Daoy (cell line): ENCODE measurements at places on chromosomes 2 and 18. TPM values are rescaled to one million over a fixed set of nuclear protein-coding genes. Genes with fewer than 3 reads are reported as not detected.

Gene RAB31
- 18.2 and 19.3 TPM in 2 replicates for total RNA-seq

Gene GPAT2
- total RNA-seq: 0.06 TPM in 1 of 2 replicates, not detected in the other

Gene KCNJ3
- total RNA-seq: not detected in 2 replicates

- no peak for DNase-seq
Observed at GRCh38 chr18:60966876-60967275, 366.4 kb upstream of the CDH20 start.

DNA sequence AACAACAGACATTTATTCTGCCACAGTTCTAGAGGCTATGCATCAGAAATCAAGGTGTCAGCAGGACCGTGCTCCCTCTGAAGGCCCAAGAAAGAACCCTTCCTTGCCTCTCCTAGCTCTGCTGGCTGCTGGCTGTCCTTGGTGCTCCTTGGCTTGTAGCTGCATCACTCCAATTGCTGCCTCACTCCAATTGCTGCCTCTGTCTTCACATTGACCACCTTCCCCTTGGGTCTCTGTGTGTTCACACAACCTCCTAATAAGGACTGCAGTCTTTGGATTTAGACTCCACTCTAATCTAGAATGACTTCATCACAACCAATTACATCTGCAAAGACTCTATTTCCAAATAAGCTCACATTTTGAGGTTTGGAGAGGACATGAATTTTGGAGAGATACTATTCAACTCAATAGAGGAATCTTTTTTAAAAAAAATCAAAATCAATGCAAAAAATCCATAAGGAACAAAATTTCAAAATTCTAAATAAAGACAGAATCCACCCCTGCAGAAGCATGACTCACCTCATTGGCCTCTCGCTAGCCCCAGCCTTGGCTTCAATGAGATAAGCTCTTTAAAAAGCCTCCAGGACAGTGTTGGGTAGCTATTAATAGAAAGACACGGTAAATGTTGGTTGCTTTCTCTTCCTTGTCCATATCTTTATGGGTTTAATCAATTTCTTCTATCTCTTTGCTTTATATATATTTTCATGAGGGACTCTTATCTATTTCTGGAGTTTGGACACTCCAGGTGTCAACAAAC lies 267.6 kb upstream of the MGAT5 start:
- DNase-seq: peak; percentile 55

DNA sequence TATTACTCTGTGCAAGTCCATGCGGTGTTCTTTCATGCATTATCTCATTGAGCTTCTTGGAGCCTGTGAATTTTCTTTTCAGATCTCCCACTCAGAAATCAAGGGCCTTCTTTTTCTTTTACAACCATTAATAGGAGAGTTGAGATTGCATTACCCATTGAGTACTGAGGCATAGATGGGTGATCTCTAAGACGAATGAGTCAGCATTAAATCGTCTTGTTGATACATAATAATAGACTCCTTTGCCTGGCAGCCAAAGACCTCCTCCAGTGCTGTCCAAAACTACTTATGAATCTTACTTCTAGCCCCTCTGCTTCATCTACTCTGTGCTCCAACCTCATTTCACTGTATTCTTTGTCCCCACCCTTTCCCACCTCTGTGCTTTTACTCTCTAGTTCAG lies 180.5 kb downstream of the AGPS start:
- no peak for DNase-seq

DNA sequence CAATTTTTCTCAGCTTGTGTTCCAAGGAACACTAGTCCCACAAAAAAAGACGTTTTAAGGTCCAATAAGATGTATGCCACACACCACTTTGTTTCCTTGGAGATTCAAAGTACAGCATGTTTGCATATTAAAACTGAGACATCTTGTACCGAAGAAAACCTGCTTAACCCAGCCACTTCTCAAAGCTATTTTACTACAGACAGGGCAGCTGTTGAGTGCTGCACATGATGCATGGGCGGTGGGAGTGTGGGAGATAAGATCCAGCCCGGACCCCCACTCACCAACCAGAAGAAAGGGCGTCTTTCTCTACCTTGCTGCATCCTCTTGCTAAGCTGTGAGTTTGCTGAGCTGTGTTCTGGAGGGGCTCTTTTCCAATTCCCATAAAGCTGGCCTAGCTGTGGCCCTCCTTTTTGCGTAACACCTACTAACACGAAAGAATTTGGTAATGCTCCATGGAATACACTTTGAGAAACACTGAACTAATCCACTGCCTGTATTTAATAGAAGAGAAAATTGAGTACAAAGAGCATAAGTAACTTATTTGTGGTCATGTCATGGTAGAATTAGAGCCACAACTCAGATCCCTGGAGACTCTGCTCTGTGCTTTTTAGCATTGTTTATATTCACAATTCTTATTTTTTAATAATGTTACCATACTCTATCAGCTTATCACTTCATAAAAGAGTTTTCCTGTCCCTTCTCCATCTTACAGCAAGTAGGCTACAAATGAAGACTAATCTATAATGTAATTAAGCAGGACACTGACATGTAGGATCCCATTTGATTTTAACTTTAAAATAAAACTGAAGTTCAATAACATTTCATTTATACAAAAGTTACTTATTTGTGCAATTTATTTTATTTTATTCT lies 90.0 kb downstream of the PLEKHM3 start:
- DNase-seq: no peak

GRCh38 chr18:76619621-76620315 lies 124.7 kb upstream of the ZNF516 start:
- peak; percentile 60 for DNase-seq

- no peak for DNase-seq
Observed at GRCh38 chr2:67462738-67463496, 65.8 kb downstream of the ETAA1 start.

- peak; percentile 89 for DNase-seq
Observed at GRCh38 chr2:176140513-176141317, 10.6 kb upstream of the HOXD4 start.

- DNase-seq: peak; percentile 76
Observed at GRCh38 chr2:174835797-174836255, 71.6 kb upstream of the CHRNA1 start.

DNA sequence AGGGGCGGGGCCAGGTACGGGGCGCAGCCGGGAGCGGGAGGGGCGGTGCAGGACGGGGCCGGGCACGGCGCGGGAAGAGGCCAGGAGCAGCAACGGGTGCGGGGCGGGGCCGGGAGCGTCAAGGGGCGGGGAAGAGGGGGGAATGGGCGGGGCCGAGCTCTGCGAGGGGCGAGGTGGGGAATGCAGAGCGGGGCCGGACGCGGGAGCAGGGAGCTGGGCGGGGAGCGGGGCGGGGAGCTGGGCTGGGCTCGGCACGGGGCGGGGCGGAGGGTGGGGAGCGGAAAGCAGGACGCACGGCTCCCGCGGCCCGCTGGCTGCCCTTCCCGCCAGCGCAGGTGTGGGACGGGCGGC lies at the start of gene IMPA2:
Gene IMPA2 (plus strand): TSS at position 316 of the 351 bp plus-strand sequence. CDS start 163 bp downstream, outside the sequence.
- DNase-seq: no peak

- DNase-seq: no peak
Observed at GRCh38 chr2:148136441-148136840, 115.5 kb downstream of the MBD5 start.

DNA sequence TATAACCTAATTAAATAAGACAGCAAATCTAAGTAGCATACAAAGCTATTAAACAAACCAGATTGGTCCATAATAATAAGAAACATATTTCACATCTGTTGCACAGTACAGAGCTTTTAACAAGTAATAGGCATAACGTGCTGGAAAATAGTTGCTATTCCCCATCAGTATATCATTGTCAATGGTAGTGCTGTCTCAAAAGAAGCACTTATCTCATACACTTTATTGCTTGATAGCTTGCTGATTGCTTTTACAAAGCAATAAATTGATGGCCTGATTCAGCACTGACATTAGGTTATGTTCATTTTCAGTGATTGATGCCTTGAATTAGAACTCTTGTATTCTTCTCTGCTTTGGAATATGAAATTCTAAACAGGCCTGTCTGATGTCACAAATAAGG lies 641.7 kb downstream of the CBLN2 start:
- DNase-seq: no peak
